ENCODE measurements at places on chromosomes 6 and 20. TPM values are rescaled to one million over a fixed set of nuclear protein-coding genes. Genes with fewer than 3 reads are reported as not detected.

DNA sequence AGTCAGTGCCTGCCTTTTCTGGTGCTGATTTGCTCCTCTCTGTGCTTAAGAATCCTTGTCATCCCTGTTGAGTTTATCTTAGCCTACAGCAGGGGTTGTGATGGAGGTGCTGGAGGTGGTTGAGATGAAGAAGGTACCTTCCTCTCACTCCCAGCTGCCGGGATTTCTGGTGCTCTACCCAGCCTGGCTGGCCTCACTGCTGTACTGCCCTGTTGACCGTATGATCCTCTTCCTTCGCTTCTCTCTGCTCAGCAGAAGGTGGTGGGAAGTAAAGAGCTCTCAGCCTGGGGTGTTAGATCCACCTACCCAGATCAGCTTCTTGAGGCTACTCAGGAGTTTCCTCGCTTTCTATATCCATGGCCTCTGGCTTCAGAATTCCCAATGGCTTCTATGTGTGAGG, 101.0 kb upstream of the NXT1 start:
- no peak for DNase-seq

GRCh38 chr6:72861059-72861458, 239.2 kb downstream of the KCNQ5 start:
- DNase-seq, result no peak

- DNase-seq, result no peak
These were observed 291.9 kb downstream of the KCNQ5 start for GRCh38 chr6:72913797-72914196.

Gene COL21A1
- polyA plus RNA-seq, result 122 TPM

DNA sequence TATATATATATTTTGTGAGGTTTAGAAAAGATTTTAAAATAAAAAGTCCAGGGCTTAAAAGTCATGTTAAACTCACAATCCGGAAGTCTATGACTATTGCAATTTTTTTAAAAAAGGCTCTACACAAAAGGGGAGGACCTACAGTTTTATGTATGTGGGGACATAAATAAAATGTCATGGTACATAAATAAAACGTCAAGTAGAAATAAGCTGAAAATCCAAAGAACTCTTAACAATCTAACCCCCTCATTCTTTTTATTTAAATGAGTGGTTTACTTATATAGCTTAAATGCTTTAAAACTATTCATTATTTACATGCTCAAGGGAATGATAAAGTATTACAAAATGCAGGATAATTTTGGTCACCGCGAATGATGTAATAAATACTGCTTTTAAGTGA, 36.2 kb downstream of the STX7 start:
- no peak for DNase-seq

DNA sequence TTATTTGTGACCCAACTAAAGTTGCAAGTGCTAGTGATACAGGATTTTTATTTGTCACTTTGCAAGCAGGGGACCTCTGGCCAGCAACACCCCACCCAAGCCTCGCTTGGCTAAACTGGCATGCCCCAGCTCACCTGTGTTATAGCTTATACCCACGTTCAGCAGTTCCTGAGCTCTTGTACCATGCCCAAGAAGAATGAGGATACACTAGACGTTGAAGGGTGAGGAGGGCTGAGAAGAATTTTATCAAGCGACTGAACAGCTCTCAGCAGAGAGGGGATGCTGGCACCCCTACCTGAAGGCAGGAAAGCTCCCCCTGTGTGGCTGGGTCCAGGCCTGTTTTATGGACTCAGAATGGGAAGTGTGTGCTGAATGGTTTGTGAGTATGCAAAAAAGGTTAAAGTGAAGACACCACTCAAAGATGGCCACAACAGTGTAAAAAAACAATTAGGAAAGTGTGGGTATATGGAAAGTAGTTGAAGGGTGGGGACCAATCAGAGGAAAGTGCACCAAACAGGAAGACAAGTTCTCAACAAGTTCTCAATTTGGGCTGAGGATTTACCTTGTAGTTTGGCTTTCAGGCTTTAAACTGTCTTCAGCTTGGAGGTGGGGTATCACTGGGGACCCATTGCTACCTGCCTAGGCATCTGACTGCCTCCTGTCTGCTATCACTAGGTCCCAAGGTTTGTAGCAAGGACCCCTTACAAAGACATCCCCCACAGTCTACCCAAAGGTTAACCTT, 15.0 kb downstream of the BTN2A1 start:
- DNase-seq, result no peak

- DNase-seq, result no peak
These were observed 70.7 kb upstream of the TAB2 start for GRCh38 chr6:149246691-149247384.

Gene SYCP2
- 6.5 TPM for polyA plus RNA-seq

GRCh38 chr6:26594730-26595632, 1.8 kb upstream of the ABT1 start:
- no peak for DNase-seq

DNA sequence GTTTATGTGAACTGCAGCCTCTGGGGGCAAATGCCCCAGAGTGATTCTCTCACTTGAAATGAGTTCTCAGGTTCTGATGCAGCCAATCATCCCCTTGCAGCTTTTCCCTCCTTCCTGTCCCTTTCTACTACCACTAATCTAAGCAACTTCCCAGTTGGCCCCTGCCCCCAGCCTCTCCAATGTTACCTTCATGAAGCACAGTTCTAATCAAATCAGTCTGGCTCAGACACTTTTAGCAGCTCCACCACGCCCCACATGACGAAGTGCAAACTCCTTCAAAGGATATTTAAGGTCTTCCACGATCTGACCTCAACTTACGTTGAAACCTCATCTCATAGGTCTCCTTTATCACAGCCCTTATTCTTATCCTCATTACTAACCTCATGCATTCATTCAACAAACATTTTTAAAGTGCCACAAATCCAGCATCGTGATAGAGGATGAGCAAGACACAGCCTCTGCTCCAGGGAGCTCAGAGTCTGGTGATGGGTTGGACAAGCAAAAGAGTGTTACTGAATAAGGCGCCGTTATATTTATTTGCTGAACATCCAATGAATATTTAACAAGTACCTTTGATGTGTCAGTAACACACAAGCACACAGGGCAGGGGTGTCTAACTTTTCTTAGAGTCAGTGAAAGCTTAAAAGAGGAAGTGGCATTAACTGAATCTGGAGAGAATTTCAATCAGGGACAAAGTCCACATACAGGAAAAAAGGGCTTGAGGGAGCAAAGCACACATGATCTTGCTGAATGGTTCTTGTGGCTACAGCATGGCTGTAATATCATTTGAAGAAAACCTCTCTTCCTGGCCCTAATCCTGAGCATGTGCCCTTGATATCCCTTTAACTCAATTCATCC, 20.4 kb upstream of the DTNBP1 start:
- DNase-seq, result no peak

Gene SEC23B
- 69.9 TPM for polyA plus RNA-seq

GRCh38 chr6:52393780-52394179, 26.4 kb upstream of the EFHC1 start:
- no peak for DNase-seq

GRCh38 chr6:109052852-109053251, 41.8 kb downstream of the SESN1 start:
- no peak for DNase-seq

GRCh38 chr20:50536333-50536732, 26.1 kb downstream of the PTPN1 start:
- DNase-seq, result no peak

DNA sequence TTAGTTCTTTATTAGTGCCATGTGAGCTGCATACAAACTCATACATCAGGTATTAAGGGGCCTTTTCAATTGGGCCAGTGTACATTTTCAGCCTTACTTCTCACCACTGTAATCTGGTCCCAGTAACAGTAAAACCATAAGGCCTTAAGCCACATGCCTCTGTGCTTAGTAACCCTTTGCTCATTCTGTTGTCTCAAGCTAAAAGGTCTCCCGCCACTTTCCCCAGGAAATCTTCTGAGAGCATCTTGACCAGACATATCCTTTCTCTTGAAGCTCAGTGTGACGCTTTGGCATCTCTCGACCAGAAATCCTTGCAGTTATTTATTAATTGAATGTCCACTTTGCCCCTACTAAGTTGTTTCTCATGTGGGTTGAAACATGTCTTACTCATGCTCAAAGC, 68.0 kb downstream of the CYP39A1 start:
- DNase-seq, result no peak

Gene CAGE1
- polyA plus RNA-seq, result 0.27 TPM

GRCh38 chr20:18007534-18008292, 38.9 kb downstream of the MGME1 start:
- DNase-seq, result no peak

Gene CRIP3
- 2.2 TPM for polyA plus RNA-seq

DNA sequence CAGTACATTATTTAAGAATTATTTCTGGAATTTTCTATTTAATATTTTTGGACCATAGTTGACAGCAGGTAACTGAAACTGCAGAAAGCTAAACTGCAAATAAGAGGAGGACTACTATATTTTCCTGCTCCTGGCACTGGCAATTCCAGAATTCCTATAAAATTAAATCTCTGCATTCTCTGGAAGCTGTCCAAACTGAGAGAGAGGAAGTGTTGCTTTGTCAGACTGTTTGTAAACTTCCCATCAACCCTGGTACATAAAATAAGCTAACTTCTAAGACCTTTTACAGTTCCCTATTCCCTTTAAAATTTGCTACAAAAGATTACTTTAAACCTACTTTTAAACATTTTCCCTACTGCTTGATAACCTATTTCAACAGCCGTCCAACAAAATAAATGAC, 196.1 kb upstream of the RUNX2 start:
- peak; percentile 5 for DNase-seq

DNA sequence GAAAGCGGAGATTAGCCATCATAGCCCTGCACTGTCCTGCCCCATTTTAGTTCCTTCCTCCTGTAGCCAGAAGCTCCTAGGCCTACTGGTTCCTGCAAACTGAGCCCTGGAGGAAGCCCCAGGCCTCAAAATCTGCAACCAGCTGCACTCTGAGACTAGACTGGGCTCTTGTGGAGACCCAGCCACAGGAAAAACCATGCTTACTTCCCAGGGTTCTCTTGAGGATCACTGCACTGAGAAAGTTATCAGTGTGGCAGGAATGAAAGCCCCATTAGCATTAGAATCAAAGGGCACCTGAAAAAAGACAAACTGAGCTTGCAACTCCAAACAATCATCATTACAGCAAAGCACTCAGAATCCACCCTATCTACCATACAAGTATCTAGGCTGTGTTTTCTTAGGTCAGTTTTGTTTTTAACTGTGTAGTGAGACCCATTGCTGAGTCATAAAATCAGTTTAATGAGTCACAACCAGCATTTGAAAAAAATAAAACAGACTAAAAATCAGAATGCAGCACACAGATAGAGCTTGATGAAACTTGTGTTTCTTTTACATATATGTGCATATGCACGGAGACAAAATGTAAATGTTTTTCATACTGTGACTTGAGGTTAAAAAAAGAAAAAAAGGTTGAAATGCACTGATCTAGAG, 91.0 kb downstream of the UNC5CL start:
- DNase-seq, result no peak

DNA sequence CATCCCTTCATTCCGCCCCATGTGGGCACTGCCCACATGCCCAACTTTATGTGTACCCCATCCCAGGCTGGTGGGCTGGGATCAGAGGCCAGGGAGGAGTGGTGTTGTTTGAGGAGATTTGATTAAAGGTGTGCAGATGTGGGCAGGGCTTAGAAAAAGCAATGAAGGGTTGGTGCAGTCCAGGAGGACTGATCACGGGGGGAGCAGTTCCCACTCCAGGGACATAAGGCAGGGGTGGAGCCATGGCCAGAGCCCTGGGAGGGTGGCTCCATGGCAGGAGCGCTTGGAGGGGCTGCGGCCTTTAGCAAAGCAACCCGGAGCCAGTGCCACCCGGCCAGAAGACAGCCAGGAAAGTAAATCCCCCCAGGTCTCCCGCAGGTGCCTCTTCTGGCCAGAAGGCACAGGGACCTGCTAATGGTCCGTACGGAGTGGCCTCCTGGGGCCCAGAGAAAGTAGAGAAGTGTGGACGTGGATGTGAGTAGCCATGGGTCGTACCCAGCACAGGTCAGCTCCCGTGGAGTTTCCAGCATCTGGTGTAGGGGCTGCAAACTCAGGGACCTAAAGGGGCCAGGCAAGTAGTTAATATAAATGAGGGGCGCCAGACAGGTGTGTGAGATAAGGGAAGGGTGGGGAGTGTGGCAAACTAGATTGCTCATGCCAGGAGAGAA, 62.1 kb upstream of the APCDD1L start:
- no peak for DNase-seq

Gene DNAAF9
- polyA plus RNA-seq, result 23.9 TPM

Gene GATA5
- polyA plus RNA-seq, result 6.3 TPM

DNA sequence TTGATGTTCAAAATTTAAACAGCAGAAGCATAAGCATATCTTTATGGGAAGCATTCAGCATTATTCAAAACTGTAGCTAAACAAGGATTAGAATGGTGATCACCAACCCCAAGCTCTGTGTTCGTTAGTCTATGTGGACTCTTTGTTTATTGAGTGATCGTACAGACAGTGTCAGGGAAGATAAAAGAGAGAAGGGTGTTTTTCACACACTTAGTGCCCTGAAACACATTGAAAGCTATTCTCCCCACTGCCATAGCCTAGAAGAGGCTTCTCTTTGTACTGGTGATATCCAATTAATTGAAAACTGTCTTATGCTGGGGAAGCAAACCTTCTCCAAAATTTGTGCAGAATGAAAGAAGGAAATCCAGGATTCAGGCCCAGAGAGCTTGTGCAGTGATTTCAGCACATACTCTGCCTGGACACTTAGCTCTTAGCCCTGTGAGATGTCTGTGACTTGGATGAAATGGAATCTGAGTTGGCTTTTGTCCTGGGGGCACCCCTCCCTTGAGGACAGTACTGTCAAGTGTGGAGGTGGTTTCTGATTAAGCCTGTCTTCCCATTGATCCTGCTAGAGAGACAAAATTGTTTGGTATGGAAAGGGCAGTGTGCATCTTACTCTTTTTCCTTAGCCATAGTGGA, 125.7 kb upstream of the MTHFD1L start:
- DNase-seq, result no peak

GRCh38 chr6:31139599-31139998, 733 bp upstream of the PSORS1C2 start:
- DNase-seq, result no peak

- DNase-seq, result no peak
These were observed 43.1 kb downstream of the TM9SF4 start for GRCh38 chr20:32152421-32153155.

Gene HCRTR2
- polyA plus RNA-seq, result 0.51 TPM

- no peak for DNase-seq
These were observed 603 bp upstream of the RAB23 start for GRCh38 chr6:57222743-57223077.

- DNase-seq, result no peak
These were observed 35.7 kb downstream of the FRMD1 start for GRCh38 chr6:168043193-168043847.

DNA sequence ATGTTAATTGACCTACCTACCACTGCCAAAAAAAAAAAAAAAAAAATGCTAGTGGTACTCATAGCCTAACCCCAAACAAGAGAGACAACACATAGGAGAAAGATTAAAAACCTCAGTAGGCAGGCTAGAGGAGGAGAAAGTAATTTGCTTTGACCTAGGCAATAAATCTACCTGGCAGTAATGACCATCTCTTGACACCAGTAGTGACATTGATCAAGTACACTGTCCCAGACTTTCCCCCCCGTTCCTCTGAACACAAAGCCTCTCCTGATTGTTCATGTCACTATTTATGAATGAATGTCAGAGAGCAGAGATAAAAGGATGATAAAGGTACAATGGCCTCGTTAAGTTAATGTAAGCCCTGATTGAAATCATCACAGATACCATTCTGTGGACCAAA, 746.8 kb downstream of the CBLN4 start:
- no peak for DNase-seq

Gene CRISP3
- 0.16 TPM for polyA plus RNA-seq

GRCh38 chr6:64848467-64848866, 858.6 kb downstream of the EYS start:
- no peak for DNase-seq

Measured in left renal cortex interstitium (tissue), 4 donors.